ENCODE measurements at places on chromosomes 4 and X.

- DNase-seq: no peak
Observed at GRCh38 chrX:1378306-1378759, 13.6 kb downstream of the SLC25A6 start.

- no peak for DNase-seq
Observed at GRCh38 chr4:101699441-101700124, 90.9 kb upstream of the BANK1 start.

GRCh38 chrX:123993904-123994635 is 32.6 kb downstream of the STAG2 start:
- no peak for DNase-seq

- DNase-seq: no peak
Observed at GRCh38 chr4:28341784-28342183, 1481.1 kb downstream of the STIM2 start.

DNA sequence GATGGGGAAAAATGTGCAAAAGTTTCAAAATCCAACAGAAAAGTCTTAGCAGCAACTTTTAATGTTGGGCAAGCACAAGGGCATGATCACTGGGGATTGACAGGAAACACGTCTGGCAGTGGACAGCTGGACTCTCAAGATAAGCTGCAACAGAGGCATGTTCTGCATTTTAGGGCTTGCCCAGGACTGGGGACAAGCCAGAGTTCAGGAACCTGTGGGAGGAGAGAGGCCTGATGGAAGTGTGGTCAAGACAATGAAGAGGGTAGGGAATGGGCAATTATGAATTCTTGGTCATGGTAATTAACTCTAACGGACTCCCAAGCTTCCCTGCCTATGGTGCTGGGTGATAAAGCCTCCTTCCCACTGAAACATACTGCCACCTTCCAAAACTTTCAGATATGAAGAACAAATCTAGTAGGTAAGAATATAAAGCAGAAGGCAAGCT is 48.4 kb downstream of the ANXA3 start:
- no peak for DNase-seq

DNA sequence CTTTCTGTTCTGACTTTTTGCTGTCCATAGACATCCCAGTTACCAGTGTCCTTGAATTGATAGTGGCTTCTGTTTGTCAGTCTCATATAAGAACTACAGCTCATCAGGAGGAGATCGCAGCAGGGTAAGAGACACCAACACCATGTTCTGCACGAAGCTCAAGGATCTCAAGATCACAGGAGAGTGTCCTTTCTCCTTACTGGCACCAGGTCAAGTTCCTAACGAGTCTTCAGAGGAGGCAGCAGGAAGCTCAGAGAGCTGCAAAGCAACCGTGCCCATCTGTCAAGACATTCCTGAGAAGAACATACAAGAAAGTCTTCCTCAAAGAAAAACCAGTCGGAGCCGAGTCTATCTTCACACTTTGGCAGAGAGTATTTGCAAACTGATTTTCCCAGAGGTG is 30.1 kb downstream of the GUCY1A1 start:
- DNase-seq: no peak

GRCh38 chrX:148574237-148574973 is 74.0 kb downstream of the AFF2 start:
- DNase-seq: no peak

- no peak for DNase-seq
Observed at GRCh38 chrX:75086731-75087195, 69.3 kb downstream of the ABCB7 start.

DNA sequence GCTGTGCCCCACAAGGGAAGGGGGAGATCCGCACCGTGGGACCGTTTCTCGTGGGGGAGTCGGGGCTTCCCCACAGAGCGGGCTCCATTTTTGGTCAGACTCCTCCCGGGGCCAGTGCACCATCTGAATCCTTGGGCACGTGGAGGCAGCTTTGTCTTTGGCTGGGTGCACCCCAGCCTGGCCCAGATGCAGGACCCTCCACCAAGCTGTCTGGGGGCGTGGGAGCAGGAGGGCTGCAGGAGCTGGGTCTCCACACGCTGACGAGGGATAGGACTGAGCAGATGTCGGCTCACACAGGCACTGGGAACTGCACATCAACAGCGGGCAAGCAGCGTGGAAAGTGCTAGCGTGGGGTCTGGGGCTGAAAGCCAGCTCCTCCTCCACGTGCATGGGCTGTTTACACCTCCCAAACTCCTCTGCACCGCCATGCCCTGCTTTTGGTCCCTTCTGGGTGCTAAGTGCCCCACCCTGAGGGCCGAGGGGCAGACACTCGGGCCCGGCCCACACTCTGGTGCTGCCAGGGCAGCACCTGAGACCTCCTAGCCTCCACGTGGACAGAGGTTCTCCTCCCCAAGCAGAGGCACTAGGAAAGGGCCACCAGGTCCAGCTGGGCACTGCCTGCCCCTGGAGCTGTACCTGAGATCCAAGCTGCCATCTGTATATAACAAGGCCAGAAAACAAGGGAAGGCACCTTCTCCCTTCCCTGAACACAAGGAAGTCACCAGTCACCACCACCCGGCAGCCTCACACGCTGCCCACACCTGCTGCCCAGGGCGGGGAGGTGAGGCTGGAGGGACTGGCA is 13.8 kb downstream of the DGKQ start:
- no peak for DNase-seq

DNA sequence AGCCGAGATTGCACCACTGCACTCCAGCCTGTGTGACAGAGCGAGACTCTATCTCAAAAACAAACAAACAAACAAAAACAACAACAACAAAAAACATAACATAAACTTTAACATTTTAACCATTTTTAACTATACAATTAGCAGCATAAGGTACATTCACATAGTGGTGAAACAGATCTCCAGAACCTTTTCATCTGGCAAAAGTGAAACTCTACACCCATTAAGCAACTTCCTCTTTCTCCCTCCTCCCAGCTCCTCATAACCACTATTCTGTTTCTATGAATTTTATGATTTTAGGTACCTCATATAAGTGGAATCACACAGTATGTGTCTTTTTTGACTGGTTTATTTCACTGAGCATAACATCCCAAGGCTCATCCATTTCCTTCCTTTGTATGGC is 103.6 kb downstream of the FAM13A start:
- no peak for DNase-seq

DNA sequence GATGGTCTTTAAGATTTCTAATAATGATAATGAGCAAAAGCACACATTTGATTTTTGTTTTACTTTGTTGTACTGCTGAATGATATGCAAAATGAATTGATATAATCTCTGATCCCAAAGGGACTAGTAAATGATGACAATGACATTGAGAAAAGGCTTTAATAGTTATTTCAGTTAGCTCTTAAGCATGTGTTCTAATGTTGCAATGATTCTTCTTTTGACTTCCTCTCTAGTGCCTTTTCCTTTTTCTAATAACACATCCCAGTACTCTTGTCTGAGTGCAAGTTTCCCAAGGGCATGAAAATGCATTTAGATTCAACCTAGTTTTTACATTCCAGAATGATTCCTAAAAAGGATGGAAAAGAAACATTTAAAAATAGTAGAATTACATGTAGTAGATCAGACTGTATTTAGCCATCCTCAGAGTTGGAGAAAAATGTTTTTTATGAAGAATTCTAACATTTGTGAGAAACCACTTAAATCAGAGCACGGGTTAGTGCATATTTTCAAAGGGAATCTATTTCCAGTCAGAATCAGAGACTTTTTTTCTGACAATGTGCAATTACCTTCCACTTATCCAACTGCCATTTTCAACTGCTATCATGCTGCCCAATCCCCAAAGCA is 508.8 kb downstream of the C4orf33 start:
- no peak for DNase-seq

DNA sequence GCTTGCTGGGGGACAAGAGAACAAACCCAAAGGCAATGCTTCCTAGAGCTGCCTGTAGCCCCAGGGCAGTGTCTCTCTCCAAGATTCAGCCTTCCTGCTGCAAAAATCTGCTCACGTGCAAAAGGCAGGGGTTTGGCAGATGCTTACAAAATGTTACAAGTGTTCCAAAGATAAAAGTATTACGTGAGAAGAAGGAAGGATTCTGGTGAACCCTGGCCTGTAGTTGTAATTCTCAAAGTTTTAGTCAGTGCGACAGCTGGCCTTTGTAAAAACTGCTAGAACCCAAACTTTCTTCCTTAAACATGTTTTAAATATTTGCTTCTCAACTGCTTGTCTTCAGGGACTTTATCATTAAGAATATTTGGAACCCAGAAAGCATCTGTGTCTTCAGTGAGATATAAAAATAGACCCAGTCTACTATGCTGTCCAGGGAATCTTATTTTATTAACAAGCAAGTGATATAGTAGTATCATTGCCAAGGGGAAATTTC is 232.3 kb downstream of the FRMPD4 start:
- DNase-seq: no peak

- no peak for DNase-seq
Observed at GRCh38 chr4:153067376-153067775, 131.3 kb downstream of the FHDC1 start.

GRCh38 chrX:6498324-6498723 is 36.6 kb downstream of the VCX3A start:
- no peak for DNase-seq

- no peak for DNase-seq
Observed at GRCh38 chr4:75030649-75031235, 97.8 kb downstream of the PARM1 start.

DNA sequence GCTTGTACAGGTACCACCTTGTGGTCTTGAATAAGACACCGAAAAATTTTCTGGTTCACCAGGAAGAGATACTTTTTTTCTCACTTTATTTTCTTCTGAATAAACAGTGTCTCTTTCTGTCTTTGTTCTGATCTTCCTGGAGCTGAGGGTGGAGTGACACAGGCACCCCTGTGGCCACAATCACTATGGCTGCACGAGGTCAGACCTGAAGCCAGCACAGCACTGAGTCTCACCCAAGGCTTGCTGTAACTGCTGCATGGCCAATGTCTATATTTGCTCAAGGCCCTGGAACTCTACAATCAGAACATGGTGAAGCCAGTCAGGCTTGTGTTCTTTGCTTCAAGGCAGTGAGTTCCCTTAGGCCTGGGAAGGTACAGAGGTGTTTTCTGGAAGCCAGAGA is 87.2 kb downstream of the GPR174 start:
- no peak for DNase-seq

- DNase-seq: no peak
Observed at GRCh38 chr4:182835006-182835740, 82.0 kb downstream of the DCTD start.

GRCh38 chr4:119785963-119786362 is 157.4 kb upstream of the PDE5A start:
- DNase-seq: no peak

DNA sequence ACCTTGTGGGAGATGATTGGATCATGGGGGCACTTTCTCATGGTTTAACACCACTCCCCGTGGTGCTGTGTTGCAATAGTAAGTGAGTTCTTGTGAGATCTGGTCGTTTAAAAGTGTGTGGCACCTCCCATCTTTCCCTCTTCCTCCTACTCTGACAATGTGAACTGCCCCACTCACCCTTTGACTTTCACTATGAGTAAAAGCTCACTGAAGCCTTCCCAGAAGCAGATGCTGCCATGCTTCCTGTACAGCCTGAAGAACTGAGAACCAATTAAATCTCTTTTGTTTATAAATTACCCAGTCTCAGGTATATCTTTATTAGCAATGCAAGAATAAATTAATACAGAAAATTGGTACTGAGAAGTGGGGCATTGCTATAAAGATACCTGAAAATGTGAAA is 509.6 kb upstream of the CT83 start:
- DNase-seq: no peak

DNA sequence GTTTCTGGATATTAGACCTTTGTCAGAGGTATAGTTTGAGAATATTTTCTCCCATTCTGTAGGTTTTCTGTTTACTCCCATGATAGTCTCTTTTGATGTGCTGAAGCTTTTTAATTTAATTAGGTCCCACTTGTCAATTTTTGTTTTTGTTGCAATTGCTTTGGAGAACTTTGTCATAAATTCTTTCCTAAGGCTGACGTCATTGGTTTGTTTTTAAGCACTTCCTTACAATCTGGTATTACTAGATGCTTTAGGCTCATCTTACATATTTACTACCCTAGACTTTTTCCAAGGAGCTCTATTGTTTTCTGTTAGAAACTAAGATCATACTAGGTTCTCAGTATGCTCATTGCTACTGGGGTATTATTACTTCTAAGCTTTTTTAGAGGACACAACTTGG is 806.3 kb downstream of the PDHA2 start:
- no peak for DNase-seq

DNA sequence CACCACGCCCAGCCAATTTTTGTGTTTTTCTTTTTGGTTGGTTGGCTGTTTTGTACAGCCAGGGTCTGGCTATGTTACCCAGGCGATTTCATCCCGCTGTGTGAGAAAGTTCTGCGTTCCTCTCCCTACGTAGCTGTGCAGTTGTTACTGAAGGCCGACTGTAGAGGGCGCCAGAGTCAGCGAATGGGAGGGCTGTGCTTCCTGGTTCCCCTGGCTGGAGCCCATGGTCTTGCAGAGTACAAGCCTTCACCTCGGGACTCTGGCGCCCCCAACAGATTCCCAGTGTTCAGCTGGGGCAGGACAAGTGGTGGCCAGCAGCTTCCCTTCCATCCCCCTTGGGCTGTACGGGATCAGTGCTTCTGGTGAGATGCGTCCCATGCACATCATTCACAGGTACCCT is 5.6 kb upstream of the CT45A1 start:
- no peak for DNase-seq

- DNase-seq: no peak
Observed at GRCh38 chr4:96154676-96155075, 314.8 kb downstream of the PDHA2 start.

DNA sequence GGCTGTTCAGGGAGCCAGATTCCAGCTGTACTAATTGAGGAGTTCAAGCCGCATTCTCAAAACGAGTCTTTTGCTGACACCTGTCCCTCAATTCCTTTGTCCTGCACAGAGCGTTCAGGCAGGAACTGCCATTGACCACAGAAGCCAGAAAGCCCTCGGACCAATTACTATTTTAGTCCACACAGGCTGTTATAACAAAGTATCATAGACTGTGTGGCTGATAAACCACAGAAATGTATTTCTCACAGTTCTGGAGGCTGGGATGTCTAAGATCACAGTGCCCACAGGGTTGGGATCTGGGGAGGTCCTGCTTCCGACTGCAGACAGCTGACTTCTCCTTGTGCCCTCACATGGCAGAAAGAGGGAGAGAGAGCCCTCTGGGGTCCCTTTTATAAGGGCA is 119.8 kb upstream of the ATP6AP2 start:
- DNase-seq: no peak

- DNase-seq: no peak
Observed at GRCh38 chr4:14994242-14994641, 8.0 kb upstream of the CPEB2 start.

DNA sequence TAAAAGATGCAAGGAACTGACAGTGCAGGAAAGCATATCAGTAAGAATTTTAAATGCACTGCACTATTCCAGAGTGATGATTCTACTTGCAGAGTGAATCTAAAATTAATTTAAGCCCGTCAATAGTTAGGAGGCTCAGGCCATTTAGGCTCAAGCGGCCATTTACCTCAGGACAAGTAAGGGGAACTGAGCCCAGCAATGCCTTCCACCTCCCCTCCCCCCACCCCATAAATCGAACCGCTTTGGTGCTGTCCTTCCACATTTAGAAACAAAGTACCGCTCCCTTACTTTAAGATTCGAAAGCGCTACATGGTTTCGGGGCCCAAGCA is 665 bp downstream of the RBM41 start:
- no peak for DNase-seq

GRCh38 chrX:48475296-48475695 is 703 bp upstream of the FTSJ1 start:
- no peak for DNase-seq

GRCh38 chrX:1252861-1253260 is 15.8 kb upstream of the CSF2RA start:
- no peak for DNase-seq
